ENCODE measurements at places on chromosomes 2 and 18.

- DNase-seq = no peak
These were observed 43.7 kb upstream of the NEB start for GRCh38 chr2:151777935-151778334.

DNA sequence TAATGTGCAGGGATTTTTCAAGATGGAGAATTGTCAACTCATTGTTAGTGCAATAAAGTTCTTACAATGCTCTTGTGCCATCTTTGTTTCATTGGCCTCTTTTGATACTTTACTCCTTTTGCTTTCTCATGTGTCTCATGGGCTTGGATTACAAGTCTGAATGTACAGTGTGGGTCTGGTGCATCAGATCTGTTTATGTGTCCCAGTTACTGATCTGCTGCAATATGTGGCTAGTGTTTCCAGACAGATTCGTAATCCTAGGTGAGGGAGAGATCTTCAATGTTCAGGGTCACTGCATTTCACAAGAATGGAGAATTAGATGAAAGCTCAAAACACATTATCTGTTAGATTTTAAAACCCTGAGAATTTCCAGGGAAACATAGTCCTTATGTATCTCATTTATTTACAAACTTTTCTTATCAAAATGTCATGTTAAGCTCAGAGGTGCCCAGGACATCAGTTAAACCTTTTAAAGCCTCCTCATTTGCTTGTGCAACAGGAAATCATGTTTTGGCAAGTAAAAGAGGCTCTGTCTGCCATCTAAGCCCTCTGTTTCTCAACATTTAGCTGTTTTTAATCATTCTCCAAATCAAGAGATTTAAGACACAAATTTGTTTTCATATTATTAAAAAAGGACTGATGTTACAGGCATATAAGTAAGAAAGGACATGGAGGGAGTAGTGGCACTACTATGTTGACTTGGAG is 108.1 kb downstream of the NUP35 start:
- no peak for DNase-seq

DNA sequence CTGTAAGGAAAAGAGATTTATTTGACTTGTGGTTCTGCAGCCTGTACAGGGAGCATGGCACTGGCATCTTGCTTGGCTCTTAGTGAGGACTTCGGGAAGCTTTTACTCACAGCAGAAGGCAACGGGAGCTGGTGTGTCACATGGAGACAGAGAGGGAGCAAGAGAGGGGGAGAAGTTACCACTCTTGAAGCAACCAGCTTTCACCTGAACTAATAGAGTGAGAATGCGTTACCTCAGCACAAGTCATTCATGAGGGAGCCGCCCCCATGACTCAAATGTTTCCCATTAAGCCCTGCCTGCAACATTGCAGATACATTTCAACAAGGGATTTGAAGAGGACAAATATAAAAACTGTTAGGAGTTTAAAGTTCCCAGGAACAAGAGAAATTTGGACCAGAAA is 190.0 kb downstream of the CYRIA start:
- no peak for DNase-seq

GRCh38 chr2:111930875-111931274 is 32.5 kb downstream of the MERTK start:
- peak; percentile 42 for DNase-seq

GRCh38 chr2:24513281-24514071 is 22.4 kb downstream of the NCOA1 start:
- DNase-seq = no peak

- DNase-seq = peak; percentile 13
These were observed 9.0 kb downstream of the RNF144A start for GRCh38 chr2:6926071-6926732.

- no peak for DNase-seq
These were observed 44.2 kb upstream of the HS6ST1 start for GRCh38 chr2:128362889-128363228.

DNA sequence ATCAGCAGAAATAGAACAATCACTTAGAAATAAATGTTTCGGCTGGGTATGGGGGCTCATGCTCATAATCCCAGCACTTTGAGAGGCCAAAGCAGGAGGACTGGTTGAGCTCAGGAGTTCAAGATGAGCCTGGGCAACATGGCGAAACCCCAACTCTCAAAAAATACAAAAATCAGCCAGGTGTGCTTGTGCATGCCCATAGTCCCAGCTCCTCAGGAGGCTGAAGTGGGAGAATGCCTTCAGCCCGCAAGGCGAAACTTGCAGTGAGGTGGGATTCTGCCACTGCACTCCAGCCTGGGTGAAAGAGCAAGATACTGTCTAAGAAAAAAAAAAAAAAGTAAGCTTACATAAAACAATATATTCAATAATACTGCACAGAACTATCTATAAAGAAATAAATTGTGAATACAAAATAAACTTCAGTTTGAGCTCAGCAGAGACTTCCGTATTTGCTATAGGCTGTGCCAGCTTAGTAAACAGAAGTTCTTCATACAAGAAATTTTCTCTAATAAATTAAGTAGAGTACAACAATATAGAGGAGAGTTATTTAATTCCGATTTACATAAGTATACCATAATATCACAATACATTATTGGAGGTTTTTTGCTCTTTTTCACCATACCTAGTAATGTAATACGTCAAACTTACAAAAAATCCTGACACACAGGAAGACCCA is 43.6 kb downstream of the SRBD1 start:
- DNase-seq = no peak

- no peak for DNase-seq
These were observed 193.2 kb upstream of the HS6ST1 start for GRCh38 chr2:128511731-128512378.

DNA sequence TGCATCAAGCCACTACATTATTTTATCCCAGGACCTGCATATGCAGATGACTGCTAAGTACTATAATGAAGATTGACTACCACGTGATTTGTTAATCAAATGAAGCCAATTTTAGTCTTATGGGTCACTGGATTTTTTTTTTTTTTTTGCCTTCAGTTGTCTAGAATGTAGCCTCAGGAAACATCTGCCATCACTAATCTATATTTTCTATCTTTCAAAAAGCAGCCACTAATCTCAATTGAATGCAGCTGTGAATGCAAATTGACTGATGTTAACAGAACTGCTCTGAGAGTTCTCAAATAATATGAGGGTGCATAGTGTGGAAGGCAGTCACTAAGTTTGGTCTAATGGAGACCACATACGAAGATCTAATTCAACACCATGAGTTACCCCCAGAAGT is 106.3 kb downstream of the ABCA12 start:
- no peak for DNase-seq

Measured in midbrain (tissue), 1 donor.